Activated CD8-positive, alpha-beta T cell treated with anti-CD3 and anti-CD28 coated beads for 36 hours (primary cell): ENCODE measurements at places on chromosomes 5 and 9.

GRCh38 chr5:145293716-145294115 lies 541.4 kb downstream of the PRELID2 start:
- no peak for DNase-seq
- no peaks in the 10 kb centered on the region for H3K4me1 ChIP-seq
- H3K4me3 ChIP-seq = no peak overlapping the region

DNA sequence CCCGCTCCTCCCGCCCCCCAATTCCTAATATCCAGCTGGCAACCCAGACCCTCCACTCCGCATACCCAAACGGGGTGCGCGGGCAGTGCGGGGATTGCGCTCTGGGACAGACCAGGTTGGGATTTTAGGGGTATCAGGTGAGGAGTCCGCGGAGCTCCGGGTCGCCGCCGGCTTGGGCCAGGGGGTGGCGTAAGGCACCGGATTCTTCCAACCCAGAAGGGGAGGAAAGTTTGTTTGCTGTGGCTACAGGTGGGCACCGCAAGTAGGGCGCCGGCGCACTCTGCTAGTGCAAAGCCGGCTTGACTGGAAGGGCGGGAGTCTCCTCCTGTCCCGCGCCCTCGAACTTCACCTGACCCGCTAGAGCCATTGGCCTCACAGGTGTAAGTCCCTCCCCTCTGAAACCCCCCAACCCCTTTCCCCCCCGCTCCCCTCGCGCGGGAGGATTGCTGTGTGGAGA lies 709 bp downstream of the IQGAP2 start:
- H3K4me3 ChIP-seq = peak overlapping the region; percentile 87
- H3K4me1 ChIP-seq = peaks cover 52% of the 10 kb centered on the region
- peak; percentile 84 for DNase-seq
- peaks cover 9% of the 10 kb centered on the region for H3K36me3 ChIP-seq
- H3K27ac ChIP-seq = peak overlapping the region; percentile 98

GRCh38 chr9:131677444-131678180 lies 62.3 kb downstream of the RAPGEF1 start:
- peak overlapping the region; percentile 94 for H3K27ac ChIP-seq
- DNase-seq = no peak
- peak overlapping the region; percentile 64 for H3K4me3 ChIP-seq
- H3K4me1 ChIP-seq = peaks cover 83% of the 10 kb centered on the region
- H3K36me3 ChIP-seq = peaks cover 11% of the 10 kb centered on the region

DNA sequence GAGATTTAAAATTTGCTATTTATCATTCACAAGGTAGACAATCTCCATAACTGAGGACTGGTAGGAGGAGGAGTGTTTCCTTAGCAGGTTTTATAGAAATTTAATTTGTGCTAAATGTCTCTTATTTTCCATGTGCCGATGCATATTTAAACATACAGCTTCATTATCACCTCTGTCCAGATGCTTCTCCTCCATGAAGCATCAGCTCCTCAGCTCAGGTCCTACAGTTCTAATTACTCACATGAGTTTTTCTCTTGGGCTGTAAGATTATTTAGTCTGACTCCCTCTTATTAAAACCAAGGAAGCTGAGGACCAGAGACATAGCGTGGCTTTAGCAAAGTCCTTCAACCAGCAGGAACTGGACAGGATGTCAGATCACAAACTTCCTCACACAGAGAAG lies 300.2 kb upstream of the PANK3 start:
- no peaks in the 10 kb centered on the region for H3K4me1 ChIP-seq
- DNase-seq = no peak
- peaks cover 18% of the 10 kb centered on the region for H3K27me3 ChIP-seq

DNA sequence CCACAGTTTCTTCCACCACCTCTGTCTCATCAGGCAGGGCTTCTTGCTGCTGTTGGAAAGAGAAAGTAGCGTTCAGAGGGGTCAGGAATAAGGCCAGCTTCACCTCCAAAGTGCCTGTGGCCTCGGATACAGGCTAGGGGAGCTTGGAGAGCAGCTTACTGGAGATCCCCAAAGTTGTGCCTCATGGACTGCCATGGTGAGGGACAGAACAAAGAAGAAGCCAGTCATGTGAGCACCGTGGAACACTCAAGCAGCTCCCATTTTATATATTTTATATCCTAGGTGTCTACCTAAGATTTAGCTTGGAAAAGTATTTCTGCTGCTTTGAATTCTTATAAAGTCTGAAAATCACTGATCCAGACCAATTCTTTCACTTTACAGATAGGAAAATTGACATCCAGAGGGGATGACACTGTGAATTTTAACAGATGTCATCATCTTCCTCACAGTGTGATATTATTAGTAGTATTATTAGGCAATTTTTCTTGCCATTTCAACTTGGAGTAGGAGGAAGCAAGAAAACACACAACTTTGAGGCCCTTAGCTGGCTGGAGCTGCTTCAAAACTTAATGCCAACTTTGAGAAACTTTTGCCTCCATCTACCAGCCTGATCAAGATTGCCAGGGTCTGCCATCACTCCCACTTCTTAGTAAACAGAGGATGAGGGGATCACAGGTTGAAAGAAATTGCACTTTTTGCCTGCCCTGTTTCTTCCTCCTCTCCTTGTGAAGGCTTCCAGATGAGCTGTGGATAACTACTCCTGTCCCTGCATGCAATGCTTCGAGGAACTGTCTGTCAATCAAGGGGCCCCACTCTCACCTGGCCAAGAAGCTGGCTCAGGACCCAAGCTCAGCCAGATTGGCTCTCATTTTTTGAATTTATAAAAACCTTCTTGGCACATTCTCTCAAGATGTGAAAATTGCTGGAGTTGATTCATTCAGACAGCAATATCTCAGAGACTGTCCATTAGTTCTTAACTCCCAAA lies 11.8 kb downstream of the SPARC start:
- H3K36me3 ChIP-seq = no peaks in the 10 kb centered on the region
- H3K4me1 ChIP-seq = peaks cover 3% of the 10 kb centered on the region
- no peak for DNase-seq
- no peak overlapping the region for H3K4me3 ChIP-seq
- H3K27ac ChIP-seq = no peak overlapping the region

DNA sequence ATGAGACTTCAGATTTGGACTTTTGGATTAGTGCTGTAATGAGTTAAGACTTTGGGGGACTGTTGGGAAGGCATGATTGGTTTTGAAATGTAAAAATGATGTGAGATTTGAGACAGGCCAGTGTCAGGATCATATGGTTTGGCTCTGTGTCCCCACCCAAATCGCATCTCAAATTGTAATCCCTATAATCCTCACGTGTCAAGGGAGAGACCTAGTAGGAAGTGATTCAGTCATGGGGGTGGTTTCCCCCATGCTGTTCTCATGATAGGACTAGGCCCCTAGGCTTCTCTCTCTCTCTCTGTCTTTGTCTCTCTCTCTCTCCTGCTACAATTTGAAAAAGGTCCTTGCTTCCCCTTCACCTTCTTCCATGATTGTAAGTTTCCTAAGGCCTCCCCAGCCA lies 473.3 kb upstream of the CD180 start:
- DNase-seq = no peak
- no peak overlapping the region for H3K27ac ChIP-seq
- no peaks in the 10 kb centered on the region for H3K4me1 ChIP-seq
- no peaks in the 10 kb centered on the region for H3K27me3 ChIP-seq

DNA sequence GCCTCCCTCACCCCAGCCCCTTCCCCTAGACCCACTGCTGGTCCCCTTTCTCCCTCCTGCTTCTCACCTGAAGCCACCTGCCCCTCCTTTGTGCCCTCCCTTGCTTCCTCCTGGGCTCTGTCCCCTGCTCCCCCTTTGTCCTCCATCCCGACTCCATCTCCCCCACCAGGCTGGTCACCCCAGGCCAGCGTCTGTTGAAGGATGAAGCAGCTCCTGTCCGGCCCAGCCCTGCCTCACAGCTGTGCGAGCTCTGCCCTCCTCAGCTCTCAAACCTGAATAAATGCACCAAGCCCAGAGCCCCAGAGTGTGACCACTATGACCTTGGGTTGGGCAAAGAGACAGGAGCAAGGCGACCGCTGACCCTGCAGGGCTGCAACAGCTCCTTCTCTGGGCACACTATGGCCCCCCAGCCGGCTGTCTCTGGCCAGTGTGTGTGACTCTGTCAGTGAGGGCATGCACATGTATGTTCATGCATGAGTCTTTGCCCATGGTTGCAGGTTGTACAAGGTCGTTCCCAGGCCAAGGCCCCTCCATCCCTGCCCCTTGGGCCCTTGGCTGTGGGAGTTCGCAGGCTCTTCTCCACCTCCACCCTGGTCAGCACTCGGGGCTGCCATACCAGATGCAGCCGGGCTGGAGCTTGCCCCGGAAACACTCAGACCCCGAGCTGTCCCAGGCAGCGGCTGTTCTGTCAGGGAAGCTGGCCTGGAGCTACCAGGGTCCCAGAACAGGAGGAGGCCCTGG lies 3.3 kb downstream of the LCN12 start:
- no peak for DNase-seq
- H3K36me3 ChIP-seq = no peaks in the 10 kb centered on the region
- peaks cover 7% of the 10 kb centered on the region for H3K4me1 ChIP-seq
- H3K4me3 ChIP-seq = no peak overlapping the region
- H3K27me3 ChIP-seq = no peaks in the 10 kb centered on the region

GRCh38 chr5:73135429-73136054 lies 15.2 kb downstream of the TMEM171 start:
- no peak overlapping the region for H3K4me3 ChIP-seq
- no peak for DNase-seq
- no peak overlapping the region for H3K27ac ChIP-seq
- peaks cover 51% of the 10 kb centered on the region for H3K27me3 ChIP-seq

GRCh38 chr5:178454821-178455479 lies 135.2 kb downstream of the COL23A1 start:
- no peak overlapping the region for H3K4me3 ChIP-seq
- no peaks in the 10 kb centered on the region for H3K27me3 ChIP-seq
- no peak overlapping the region for H3K27ac ChIP-seq
- no peaks in the 10 kb centered on the region for H3K36me3 ChIP-seq

- H3K36me3 ChIP-seq = no peaks in the 10 kb centered on the region
- H3K4me3 ChIP-seq = no peak overlapping the region
- H3K4me1 ChIP-seq = no peaks in the 10 kb centered on the region
- DNase-seq = no peak
- H3K27me3 ChIP-seq = no peaks in the 10 kb centered on the region
Observed at GRCh38 chr9:108212184-108212583, 643.6 kb downstream of the ACTL7B start.

DNA sequence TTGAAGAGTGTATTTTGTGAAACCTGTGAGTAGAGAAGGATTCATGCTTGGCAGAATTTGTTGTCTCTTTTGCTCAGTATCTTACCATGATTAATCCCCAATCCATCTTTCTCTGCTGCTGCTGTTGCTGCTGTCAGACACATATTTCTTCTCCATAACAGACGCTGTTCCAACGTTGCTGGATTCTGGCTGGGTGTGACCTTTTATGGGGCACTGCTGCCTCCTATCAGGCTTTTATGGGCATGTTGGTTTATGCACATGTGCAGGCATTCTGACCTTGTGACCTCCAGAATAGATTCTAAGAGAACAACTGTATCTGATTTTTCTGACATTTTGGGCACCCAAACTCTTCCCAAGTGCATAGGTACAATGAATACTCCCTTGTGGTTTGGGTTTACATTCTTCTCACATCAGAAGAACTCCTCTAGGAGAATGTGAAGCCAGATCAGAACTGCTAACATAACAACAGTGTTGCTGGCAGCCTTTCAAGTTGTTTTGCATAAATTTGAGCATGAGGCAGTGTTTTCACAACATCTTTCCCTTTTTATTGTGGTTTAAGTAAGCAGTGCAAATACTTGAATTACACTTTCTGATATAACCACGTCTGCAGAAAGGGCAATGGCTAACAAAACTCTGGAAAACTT lies 9.2 kb upstream of the ISL1 start:
- peaks cover 4% of the 10 kb centered on the region for H3K36me3 ChIP-seq
- no peak overlapping the region for H3K27ac ChIP-seq
- DNase-seq = no peak
- peaks cover 32% of the 10 kb centered on the region for H3K27me3 ChIP-seq
- no peak overlapping the region for H3K4me3 ChIP-seq

GRCh38 chr9:87115785-87116184 lies 168.5 kb upstream of the GAS1 start:
- no peak for DNase-seq
- H3K4me3 ChIP-seq = no peak overlapping the region
- no peaks in the 10 kb centered on the region for H3K4me1 ChIP-seq

- H3K27me3 ChIP-seq = no peaks in the 10 kb centered on the region
- DNase-seq = no peak
- peaks cover 67% of the 10 kb centered on the region for H3K4me1 ChIP-seq
Observed at GRCh38 chr5:68220260-68220659, 4.7 kb downstream of the PIK3R1 start.

- H3K27ac ChIP-seq = no peak overlapping the region
- H3K27me3 ChIP-seq = no peaks in the 10 kb centered on the region
- H3K36me3 ChIP-seq = no peaks in the 10 kb centered on the region
- no peaks in the 10 kb centered on the region for H3K4me1 ChIP-seq
- DNase-seq = no peak
Observed at GRCh38 chr5:14286574-14287421, 143.7 kb downstream of the TRIO start.

GRCh38 chr5:171205375-171205774 lies 103.7 kb upstream of the TLX3 start:
- H3K27ac ChIP-seq = no peak overlapping the region
- DNase-seq = no peak
- H3K27me3 ChIP-seq = peaks cover 4% of the 10 kb centered on the region

DNA sequence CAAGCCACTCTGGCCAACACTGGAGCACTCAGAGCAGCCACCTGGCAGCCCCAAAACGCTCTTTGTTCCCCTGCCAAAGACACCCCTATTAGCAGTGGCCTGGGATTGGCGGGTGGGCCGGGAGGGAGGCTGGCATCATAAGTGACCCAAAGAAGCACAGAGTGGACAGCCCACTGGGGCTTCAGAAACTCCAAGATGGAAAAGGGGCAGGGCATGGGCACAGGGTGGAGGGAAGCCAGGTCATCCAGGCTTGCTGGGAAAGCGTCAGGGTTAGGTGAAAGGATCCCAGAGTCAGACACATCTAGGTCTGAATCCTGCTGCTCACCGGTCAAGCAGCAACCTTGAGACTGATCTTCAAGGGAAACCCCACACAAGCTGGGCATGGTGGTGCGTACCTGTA lies 14.8 kb downstream of the EEIG1 start:
- peaks cover 30% of the 10 kb centered on the region for H3K36me3 ChIP-seq
- no peaks in the 10 kb centered on the region for H3K27me3 ChIP-seq
- peak overlapping the region; percentile 79 for H3K4me3 ChIP-seq

- peaks cover 6% of the 10 kb centered on the region for H3K27me3 ChIP-seq
- H3K4me3 ChIP-seq = no peak overlapping the region
- H3K27ac ChIP-seq = no peak overlapping the region
- no peaks in the 10 kb centered on the region for H3K36me3 ChIP-seq
- no peak for DNase-seq
Observed at GRCh38 chr9:88052321-88052965, 78.1 kb upstream of the CDK20 start.

DNA sequence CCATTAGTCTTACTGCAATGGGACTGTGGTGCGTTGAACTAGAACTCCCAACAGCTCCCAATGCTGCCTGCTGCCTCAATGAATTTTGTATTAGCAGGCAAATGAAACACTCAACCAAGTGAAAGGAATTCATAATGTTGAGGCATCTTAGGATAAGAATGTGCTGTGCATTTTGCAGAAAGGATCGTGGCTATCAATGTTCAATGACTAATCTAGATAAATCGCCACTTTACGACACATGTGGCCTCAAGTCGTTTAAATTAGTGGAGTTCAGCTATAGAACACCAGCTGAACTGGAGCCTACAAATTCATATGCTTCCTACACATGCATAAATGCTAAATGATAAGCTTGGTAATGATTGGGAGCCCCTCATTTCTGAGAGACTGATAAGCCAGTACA lies 318.4 kb downstream of the PSAT1 start:
- H3K27me3 ChIP-seq = no peaks in the 10 kb centered on the region
- no peaks in the 10 kb centered on the region for H3K4me1 ChIP-seq
- no peak overlapping the region for H3K4me3 ChIP-seq
- DNase-seq = no peak
- H3K27ac ChIP-seq = no peak overlapping the region
- no peaks in the 10 kb centered on the region for H3K36me3 ChIP-seq
